ENCODE measurements at places on chromosomes 5 and 9.

DNA sequence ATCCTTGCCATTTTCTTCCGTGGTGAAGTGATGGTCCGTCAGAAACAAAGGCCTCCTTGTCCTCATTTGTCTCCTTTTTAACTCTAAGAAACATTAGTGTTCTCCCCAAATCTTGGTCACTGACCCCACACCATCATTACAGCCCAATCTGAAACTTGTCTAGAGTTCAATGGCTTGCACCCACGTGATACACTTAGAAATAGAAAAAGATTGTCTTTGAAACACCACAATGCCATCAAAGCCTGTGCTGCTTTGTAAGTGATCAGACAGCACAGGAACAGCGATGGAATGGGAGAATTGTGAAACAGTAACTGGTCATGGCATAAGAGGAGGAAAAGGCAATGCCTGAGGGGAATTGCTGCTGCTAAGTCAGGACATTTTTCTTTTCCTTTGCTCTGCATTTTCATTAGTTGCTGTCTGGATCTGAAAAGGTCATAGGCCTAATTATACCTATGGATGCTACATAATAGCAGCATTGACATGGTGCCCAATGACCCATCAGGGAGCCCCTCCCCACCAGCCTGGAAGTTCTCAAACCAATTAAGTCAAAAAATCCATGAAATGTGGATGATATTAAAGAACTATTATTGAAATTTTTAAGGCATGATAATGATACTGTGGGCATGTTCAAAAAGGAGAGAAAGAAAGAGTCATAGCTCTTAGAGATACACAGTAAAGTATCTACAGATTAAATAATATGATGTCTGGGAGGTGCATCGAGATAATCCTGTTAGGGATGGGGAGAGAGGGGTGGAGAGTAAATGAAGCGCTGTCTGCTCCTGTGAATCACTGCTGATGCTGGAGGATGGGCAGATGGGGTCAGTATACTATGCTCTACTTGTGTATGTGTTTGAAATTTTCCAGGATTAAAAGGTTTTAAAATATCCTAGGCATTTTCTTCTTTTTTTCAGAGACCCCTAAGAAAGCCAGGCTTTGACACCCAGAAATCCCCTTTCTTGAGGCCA lies 83.6 kb downstream of the ENC1 start:
- DNase-seq = no peak

GRCh38 chr5:154319736-154320135 lies 126.1 kb upstream of the SAP30L start:
- DNase-seq = no peak

- no peak for DNase-seq
These were observed 55.8 kb downstream of the EPB41L4B start for GRCh38 chr9:109264877-109265587.

DNA sequence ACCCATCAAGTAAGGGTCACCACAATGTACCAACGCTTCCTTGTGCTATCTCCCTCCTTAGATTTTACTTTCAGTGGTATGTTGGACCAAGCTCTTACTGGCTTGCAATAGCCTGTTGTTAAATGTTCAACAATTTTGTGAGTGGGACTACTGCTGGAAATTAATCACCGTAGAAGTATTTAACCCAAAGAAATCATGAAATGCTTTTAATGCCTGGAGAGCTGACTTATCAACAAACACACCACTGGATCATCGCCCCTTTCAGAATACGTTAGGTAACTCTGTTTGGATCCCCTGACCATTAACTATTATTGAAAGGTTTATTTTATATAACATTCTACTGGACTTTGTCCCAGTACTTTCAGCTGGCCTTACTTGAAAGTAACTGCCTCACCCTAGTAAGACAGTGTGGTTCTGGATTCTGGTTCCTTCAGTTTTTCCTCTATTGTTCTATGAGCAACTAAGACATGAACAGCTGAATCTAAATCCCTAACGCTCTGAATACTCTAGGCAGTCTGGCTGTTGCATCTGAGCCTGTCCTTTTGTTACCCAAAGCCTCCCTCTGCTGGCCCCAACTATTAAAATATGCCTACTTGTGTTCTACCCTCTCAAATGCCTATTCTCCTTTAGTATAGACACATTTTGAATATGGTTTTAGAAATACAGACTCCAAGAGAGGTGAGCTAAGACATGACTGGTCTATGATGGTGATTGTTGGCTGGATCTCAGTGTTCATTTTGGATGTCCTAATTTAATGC lies 1203.4 kb upstream of the DMAC1 start:
- DNase-seq = no peak

GRCh38 chr9:27880156-27880555 lies 306.9 kb upstream of the C9orf72 start:
- DNase-seq = no peak

- no peak for DNase-seq
These were observed 4.3 kb downstream of the CCL19 start for GRCh38 chr9:34686732-34687131.

GRCh38 chr9:137438591-137439157 lies 2.5 kb downstream of the ENTPD8 start:
- no peak for DNase-seq

DNA sequence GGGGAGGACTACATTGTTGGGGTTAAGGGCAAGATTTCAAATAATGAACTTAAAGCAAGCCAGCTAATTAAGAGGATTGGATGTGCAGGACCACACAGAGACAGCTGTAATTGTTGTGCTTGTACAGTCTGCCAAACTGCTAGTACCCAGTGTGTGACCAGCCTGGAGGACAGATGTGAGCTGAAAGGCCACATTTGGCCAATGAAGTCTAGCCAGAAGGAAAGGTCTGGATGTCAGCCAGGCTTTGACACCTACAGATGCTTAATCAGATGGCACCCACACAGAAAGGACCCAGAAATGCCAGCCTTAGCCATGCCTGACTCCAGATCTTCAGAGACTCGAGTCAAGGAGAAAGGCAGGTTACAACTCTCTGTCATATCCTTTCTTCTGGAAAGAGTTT lies 491.1 kb downstream of the KIF4B start:
- DNase-seq = no peak

GRCh38 chr9:125431741-125432271 lies 170.2 kb downstream of the GAPVD1 start:
- DNase-seq = no peak

DNA sequence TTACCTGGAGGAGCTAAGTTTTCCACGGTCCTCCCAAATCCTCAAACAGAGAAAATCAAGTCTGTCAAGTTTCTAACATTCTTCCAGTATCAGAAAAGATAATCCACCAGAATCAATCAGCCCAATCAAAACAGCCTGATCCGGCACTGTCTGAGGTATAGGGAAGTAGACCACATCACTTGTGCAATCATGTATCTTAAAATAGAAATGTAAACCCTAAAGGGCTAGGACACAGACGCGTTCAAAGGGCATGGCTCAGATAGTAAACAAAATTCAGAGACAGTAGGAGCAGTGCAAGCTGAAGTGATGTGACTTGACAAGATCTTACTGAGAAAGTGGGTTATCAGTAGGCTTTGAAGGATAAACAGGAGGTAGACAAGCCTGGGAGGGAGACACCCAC lies 252.4 kb upstream of the DAPK1 start:
- DNase-seq = no peak

DNA sequence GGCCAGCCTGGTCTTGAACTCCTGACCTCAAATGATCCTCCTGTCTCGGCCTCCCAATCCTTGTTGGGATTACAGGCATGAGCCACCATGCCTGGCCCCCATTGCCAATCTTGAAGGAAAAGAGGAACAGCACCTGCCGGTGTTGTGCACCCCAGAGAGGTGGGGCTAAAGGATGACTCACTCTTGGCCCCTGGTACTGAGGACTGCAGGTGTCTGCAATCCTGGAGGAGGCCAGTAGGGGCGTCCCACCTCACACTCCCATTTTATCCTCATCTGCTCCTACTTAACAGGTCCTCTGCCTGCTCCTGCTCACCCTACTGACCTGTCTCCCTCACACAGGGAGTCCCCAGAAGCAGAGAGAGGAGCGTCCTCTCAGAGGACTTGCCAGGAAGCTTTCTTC lies 390.4 kb downstream of the ARHGEF28 start:
- no peak for DNase-seq

GRCh38 chr5:76943006-76943405 lies 9.8 kb upstream of the CRHBP start:
- no peak for DNase-seq

GRCh38 chr5:90644132-90644531 lies 85.5 kb downstream of the ADGRV1 start:
- no peak for DNase-seq

DNA sequence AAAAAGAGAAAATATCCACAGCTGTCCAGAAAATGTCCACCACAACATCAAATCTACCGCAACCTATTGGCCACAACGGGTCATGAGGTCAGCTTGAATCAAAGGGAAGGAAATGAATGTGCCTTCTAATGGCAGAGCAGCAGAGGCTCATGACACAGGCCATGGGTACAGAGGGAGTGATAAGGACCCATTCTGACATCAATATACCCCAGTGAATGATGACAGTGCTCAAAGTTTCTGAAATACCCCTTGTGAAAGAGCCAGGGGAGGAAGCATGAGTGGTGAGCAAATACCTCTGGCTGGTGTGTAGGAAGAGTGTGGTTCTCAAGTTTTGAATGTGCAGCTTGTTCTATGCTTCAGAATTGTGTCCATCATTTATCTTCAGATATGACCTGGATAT lies 348.2 kb downstream of the IRX1 start:
- no peak for DNase-seq

GRCh38 chr5:159403906-159404681 lies 73.8 kb upstream of the IL12B start:
- no peak for DNase-seq

DNA sequence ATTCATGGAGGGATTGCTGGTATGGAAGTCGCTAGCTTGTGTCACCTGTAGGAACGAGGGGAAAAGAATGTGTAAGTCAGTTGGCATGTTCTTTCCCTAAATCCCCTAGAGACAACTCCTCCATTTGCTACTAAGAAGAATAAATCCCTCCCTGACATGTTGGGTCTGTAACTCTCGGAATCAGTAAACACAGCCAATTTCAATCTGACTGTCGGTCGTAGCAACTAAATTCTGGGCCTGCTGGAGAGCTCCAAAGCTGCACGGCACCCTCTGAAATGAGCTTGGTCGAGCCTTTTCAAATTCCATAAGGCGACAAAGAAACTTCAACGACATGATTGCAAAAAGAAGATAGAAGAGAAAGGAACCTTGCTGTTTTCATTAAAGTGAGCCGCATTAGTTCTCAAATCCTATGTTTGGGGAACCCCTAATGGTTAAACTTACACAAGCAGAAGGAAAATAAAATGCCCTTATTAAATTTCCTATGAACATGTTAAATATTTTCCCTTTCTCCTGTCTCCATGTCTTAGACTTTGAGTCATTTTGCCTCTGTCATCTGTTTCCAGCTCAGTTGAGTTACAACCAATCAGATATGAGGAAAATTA lies 735.8 kb upstream of the WWC1 start:
- DNase-seq = no peak

DNA sequence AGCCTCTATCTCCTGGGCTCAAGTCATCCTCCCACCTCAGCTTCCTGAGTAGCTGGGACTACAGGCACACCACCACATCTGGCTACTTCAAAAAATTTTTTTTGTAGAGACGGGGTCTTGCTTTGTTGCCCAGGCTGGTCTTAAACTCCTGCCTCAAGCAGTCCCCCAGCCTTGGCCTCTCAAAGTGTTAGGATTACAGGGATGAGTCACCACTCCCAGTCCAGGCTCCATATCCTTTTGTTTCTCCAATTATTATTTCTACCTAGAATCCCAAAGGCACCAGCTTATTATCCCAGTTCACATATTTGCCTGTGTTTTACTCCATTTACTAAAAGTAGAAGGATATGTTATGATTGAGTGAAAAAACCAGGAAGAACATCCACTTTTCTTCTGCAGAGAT lies 84.9 kb downstream of the TEK start:
- DNase-seq = no peak

GRCh38 chr9:81584099-81584498 lies 105.2 kb downstream of the TLE1 start:
- DNase-seq = no peak

- no peak for DNase-seq
These were observed 1191.9 kb upstream of the NUDT12 start for GRCh38 chr5:104754311-104754995.

DNA sequence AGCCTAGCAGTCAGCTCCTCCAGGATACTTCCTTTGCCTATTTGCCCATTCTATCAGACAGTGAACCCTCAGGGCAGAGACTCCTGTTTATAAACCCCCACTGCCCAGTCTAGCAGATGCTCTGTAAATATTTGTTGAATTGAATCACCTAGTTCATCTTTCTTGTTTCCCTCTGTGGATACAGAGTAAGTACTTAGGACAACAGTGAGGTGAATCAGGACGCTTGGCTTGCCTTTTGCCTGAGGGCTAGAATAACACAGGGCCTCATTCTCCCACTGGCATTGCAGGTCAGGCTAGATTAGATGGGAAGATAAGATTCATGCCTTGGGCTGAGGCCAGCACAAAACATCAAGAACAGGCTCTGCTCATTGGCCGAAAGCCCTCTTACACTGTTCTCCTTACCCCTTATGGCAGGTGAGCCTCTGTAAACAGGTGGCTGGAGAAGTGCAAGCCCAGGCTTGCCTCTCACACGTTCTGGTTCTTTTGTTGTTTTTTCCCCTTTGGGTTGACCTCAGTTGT lies 22.2 kb downstream of the TNFSF8 start:
- DNase-seq = no peak

- DNase-seq = no peak
These were observed 61.9 kb downstream of the PGM5 start for GRCh38 chr9:68418259-68418845.

DNA sequence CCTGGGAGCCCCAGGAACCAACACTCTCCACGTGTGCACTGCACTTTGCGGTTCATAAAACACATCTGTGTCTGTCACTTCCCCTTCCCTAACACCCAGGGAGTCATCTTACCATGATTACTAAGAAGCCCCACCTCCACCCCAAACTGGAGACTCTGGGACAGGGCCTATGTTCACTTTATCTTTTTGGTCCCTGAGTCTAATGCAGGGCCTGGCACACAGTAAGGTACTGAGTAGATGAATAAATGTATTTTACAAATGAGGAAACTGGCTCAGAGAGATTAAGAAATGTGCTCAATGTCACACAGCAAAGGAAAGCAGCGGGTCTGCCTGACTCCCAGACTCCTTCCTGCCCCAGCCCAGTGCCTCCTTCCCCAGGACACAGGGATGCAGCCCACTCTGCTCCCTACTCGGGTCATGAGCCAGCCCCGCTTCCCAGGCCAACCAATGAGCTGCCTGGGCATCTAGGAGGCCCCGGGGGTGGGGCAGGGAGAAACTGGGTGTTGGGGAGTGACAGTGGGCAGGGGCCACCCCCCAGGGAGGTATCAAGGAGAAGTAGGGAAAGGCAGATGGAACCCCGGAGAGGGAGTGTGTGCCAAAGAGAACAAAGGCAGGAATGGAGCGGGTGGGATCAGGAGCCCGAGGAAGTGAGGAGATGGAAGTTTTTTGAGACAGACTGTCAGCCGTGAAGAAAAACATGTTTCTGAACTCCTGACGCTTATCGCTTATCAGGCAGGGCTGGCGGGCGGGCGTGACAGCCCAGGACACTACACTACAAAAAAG lies 30.5 kb downstream of the SHB start:
- DNase-seq = no peak

GRCh38 chr9:135939351-135940265 lies 21.6 kb downstream of the UBAC1 start:
- DNase-seq = peak; percentile 51

- no peak for DNase-seq
These were observed 1707.2 kb upstream of the ACO1 start for GRCh38 chr9:30677221-30677620.
